NCI-H748 treated with DMSO at 0.1 percent for 48 hours (cell line): ENCODE measurements at places on chromosomes 7 and 10.

DNA sequence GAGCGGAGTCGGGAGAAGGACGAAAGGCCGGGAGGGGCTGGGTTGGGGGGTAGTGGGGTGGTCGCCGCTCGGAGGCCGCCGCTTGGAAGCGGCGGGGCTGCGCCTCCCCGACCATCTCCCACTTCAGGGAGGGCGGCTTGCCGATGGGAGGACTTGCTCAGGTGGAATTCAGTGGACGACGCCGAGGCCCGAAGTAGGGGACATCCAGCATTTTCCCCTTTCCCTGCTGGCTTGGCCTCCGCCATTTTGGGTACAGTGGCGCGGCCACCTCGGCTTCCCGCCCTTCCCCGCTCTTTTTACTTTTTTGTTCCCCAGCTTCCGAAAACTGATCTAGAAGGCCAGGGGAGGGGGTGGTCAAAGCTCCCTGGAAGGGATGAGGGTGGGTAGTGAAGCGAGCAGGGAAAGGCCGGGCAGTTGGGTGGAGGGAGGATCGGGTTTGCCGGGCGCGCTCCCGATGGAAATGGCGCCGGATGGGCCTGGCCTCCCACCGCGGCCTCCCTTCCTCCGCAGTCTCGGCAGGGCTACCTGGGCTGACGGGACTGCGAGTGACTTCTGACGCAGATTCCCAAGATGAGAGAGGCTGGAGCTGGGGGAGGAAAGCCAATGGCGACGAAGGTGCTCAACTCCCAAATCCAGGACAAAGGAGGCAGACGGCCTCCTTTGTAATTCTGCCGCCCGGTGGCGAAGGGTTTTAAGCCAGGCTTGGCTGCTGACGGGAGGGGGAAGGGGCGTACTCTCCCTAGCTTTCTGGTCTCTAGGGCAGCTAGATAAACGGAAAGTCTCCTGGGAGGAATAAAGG is at the start of gene PBLD:
PBLD (minus strand) TSS at position 670 of the 799 bp plus-strand sequence. CDS start 26,084 bp downstream, outside the sequence.
- DNase-seq, result peak; percentile 38

DNA sequence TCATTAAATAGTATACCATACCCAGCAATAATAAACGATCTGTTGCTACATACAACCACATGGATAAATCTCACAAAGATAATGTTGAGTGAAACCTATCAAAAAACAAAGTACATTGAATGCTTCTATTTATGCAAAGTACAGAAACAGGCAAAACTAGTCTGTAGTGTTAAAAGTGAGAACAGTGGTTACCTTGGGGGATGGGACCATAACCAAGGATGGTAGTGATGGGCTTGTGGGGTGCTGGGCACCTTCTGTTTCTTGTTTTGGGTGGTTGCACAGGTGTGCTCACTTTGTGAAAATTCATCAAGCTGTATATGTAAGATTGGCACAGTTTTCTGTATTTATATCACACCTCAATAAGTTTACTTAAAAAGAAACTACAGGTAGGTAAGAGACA is 105.7 kb downstream of the ATE1 start:
- no peak for DNase-seq

- DNase-seq, result no peak
Observed at GRCh38 chr7:82566752-82567151, 123.2 kb upstream of the CACNA2D1 start.

DNA sequence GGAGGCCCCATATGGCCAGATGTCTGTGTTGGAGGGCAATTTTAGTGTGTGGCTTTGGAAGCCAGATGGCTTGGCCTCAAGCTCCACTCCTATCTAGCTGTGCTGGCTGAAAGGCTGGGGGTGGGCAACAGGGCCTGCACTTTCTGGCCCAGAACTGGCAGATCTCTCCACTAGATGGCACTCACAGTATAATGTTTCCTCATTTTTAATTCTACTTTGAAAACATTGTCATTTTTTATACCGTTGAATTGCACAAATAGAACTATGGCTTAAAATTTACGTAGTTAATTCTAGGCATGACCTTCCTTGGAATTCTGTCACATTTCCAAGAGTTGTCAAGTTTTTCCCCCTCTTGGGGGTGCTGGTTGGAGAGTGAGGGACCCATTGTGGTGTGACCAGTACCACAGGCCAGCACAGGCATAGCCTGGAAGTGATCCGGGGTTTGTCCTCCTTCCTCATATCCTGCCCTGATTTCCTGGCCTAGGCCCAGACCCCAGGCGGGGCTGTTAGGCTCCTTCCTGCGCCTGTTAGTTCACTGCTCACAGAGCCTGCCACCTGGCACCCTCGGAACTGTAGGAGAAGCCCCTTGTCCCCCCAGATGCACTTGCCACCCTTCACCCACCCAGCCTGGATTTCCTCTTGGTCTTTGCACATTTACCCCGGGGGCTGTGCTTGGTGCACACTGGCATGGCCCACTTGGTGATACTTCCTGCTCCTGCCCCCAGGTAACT is 52.8 kb downstream of the ARHGAP22 start:
- DNase-seq, result no peak

DNA sequence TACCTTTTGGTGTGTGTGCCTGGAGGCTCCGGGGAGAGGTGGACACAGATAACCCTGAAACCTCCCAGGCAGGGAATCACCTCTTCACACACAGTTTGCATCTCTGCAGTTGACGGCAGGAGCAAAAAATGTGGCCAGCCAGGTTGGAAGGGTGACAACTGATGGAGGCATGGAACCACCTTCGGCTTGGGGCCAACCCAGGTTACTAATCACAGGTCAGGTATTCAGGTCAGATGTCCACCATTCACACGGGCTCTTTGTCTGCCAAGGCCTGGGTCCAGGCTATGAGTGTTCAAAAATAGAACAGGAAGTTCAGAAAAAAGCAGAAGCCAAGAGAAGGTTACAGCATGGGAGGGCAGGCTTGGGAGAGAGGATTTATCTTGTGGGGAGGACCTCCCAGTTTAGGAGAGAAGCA is 137.2 kb upstream of the EFCAB10 start:
- no peak for DNase-seq

DNA sequence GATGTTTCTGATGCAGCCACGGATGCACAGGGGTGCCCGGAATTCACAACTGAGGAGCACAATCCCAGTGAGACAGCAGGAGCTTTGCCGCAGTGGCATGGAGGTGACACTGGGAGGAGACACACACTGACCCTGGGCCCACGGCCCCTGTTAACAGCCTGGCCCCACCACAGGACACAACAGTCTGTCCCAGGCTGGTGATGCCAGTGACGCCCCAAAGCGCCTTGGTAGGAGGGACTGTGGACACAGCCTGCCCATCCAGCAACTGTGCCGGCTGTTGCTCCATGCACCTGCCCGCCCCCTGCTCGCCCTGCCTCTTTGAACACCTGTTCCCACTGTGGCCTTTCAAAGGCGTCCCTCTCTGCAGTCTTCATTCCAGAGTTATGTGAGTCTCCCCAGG is 49.8 kb downstream of the KLF6 start:
- DNase-seq, result no peak

- no peak for DNase-seq
Observed at GRCh38 chr7:68041554-68041953, 1044.9 kb downstream of the TYW1 start.

- DNase-seq, result no peak
Observed at GRCh38 chr7:13879994-13880686, 109.3 kb downstream of the ETV1 start.

- no peak for DNase-seq
Observed at GRCh38 chr10:125980521-125981035, 84.2 kb downstream of the FANK1 start.

GRCh38 chr10:71067098-71067740 is 145.2 kb upstream of the UNC5B start:
- DNase-seq, result no peak
